ENCODE measurements at places on chromosomes 1 and 21.

DNA sequence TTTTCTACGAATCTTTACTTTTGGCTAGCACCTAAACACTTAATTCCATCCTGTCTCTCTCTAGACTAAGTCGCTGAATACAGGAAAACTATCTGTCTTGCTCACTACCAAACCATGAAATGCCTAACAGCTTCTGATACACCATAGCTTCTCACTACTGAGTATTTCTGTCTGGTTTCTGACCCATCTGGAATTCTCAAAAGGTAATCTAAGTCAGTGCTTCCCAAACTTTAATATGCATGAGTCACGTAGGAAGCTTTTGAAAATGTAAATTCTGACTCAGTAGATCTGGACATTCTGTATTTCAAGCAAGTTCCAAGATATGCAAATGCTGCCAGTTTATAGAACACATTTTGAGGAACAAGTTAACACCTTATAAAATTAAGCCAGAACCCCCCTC is 9.2 kb upstream of the OVGP1 start:
- no peak for DNase-seq

DNA sequence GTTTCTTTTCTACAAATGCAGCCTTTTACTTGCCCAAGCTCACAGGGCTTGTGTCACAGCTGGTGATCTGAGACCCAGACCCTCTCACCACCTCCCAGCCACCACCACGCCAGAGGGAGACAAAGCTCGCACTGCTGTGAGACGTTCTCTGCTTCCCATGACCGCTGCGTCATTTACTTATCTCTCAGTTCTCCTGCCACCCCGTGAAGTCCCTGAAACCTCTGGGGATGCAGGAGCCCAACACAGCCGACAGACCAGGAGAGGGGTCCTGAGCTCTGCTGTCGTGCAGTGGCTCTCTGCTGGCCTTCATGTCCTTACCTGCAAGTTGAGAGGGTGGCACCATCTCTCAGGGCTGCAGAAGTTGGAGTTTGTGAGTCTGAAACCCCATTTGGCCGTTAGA is 77.7 kb downstream of the SLC16A1 start:
- DNase-seq = no peak

DNA sequence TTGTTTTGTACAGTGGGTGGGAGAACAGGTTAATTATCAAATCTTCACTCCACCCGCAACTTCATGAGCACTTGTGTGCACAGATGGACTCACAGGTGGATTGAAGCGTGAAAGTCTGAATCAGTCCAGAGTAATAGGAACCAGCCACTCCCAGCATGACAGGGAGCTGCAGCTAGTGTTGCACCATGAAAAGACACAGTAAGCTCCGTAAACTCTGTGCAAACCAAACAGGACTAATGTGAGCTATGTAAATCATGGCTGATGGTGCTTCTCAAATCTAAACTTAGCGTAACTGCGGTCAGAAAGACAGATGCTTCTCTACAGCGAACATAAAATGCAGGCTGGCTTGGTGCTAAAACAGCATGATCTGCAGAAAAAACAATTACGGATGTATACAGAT is 114.4 kb downstream of the CENPF start:
- no peak for DNase-seq

GRCh38 chr21:32140151-32140550 is 138.7 kb downstream of the MIS18A start:
- DNase-seq = no peak

- DNase-seq = no peak
Measured at GRCh38 chr1:119767486-119767885, 1.2 kb downstream of the HMGCS2 start.

- no peak for DNase-seq
Measured at GRCh38 chr1:182185842-182186756, 124.6 kb upstream of the ZNF648 start.

- no peak for DNase-seq
Measured at GRCh38 chr1:74344387-74344786, 109.2 kb downstream of the TNNI3K start.

DNA sequence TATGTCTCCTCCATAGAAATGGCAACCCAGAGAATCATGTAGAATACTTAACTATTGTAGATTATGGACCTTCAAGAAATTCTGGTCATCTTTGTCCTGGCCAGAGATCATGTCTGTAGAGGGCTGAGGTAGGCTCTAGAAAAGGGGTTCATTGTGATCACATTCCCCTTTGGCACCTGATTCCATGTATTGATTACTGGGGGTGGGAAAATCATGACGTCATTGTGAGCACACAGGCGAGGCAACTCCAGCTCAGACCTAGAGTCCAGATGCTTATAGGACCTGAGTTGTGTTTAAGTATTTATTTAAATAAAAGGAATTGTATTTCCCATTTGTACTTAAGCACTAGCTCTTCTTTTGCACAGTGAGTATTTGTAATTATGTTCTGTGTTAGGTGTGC is 93.1 kb downstream of the OSBPL9 start:
- no peak for DNase-seq
